A549 treated with CpdA at 1 μM for 4 hours (cell line): ENCODE measurements at places on chromosomes 16 and 17. TPM values are rescaled to one million over a fixed set of nuclear protein-coding genes. Genes with fewer than 3 reads are reported as not detected.

The TPPP3 gene
- total RNA-seq, result 8.4 to 13.5 TPM (median 11.8 TPM) in 5 replicates

The NATD1 gene
- 2.4 to 3.7 TPM (median 2.8 TPM) in 5 replicates for total RNA-seq

The HAP1 gene
- 1.2 to 1.9 TPM (median 1.7 TPM) in 5 replicates for total RNA-seq

The CD300A gene
- 0.05 TPM in 1 of 5 replicates, not detected in the others for total RNA-seq

The CHP2 gene
- 0.03 TPM in 1 of 5 replicates, not detected in the others for total RNA-seq

The KRTAP4-16 gene
- total RNA-seq, result not detected in 5 replicates

The PPY gene
- not detected in 5 replicates for total RNA-seq

The TP53TG3B gene
- 0.17 to 0.37 TPM in 2 of 5 replicates, not detected in the others for total RNA-seq

The HASPIN gene
- 13.5 to 15.9 TPM (median 14.0 TPM) in 5 replicates for total RNA-seq

The ADAP2 gene
- total RNA-seq, result 2.2 to 3.1 TPM (median 2.8 TPM) in 5 replicates

The TNFSF13 gene
- 0.61 to 1.9 TPM (median 1.3 TPM) in 5 replicates for total RNA-seq

The ZNF469 gene
- total RNA-seq, result 9.4 to 16.7 TPM (median 11.5 TPM) in 5 replicates

The HCRT gene
- 0.10 TPM in 1 of 5 replicates, not detected in the others for total RNA-seq

The MYH1 gene
- total RNA-seq, result not detected in 5 replicates

The PRSS36 gene
- total RNA-seq, result 0.35 to 1.1 TPM (median 0.70 TPM) in 5 replicates

The TNK1 gene
- total RNA-seq, result 1.5 to 2.4 TPM (median 1.8 TPM) in 5 replicates

The SLC52A1 gene
- total RNA-seq, result 0.34 to 1.0 TPM (median 0.72 TPM) in 5 replicates

The CTRB2 gene
- not detected in 5 replicates for total RNA-seq

The ITGAX gene
- 1.2 to 2.4 TPM (median 1.3 TPM) in 5 replicates for total RNA-seq

The SRSF2 gene
- 379 to 470 TPM (median 431 TPM) in 5 replicates for total RNA-seq

The TGFB1I1 gene
- total RNA-seq, result 34.3 to 68.8 TPM (median 45.1 TPM) in 5 replicates

The KRTAP9-9 gene
- total RNA-seq, result not detected in 5 replicates

The SMIM36 gene
- not detected in 5 replicates for total RNA-seq

The PHLPP2 gene
- 8.1 to 10.5 TPM (median 8.8 TPM) in 5 replicates for total RNA-seq

The SETD1A gene
- 17.6 to 24.3 TPM (median 21.8 TPM) in 5 replicates for total RNA-seq

The AKTIP gene
- 18.9 to 26.5 TPM (median 22.7 TPM) in 5 replicates for total RNA-seq

The RHBDL1 gene
- 1.0 to 1.6 TPM (median 1.5 TPM) in 5 replicates for total RNA-seq

The FOXJ1 gene
- total RNA-seq, result 0.23 to 0.40 TPM (median 0.30 TPM) in 5 replicates

The RNF157 gene
- total RNA-seq, result 5.4 to 10.6 TPM (median 6.3 TPM) in 5 replicates

The IRX5 gene
- 1.7 to 2.4 TPM (median 2.2 TPM) in 5 replicates for total RNA-seq

The UMOD gene
- not detected in 5 replicates for total RNA-seq

The DHRS7C gene
- not detected in 5 replicates for total RNA-seq

The PSMD11 gene
- total RNA-seq, result 178 to 271 TPM (median 190 TPM) in 5 replicates

The SLC47A2 gene
- total RNA-seq, result 0.06 to 0.16 TPM (median 0.14 TPM) in 5 replicates

The CCL13 gene
- total RNA-seq, result not detected in 5 replicates

The KRTAP17-1 gene
- total RNA-seq, result not detected in 5 replicates

The CRYM gene
- total RNA-seq, result 1.3 to 2.3 TPM (median 1.9 TPM) in 5 replicates

The MT1H gene
- total RNA-seq, result not detected in 5 replicates

The C16orf54 gene
- total RNA-seq, result not detected in 5 replicates

The RNU2-1 gene
- not detected in 5 replicates for total RNA-seq

The ESRP2 gene
- total RNA-seq, result 0.05 to 0.21 TPM (median 0.12 TPM) in 4 of 5 replicates, not detected in the other

The TMEM238L gene
- total RNA-seq, result not detected in 5 replicates

The FGF11 gene
- total RNA-seq, result 0.99 to 1.4 TPM (median 1.4 TPM) in 5 replicates

The ATAD5 gene
- 3.5 to 6.9 TPM (median 4.3 TPM) in 5 replicates for total RNA-seq

The DLX4 gene
- total RNA-seq, result 1.4 to 3.2 TPM (median 2.6 TPM) in 5 replicates

The NT5M gene
- 7.5 to 11.8 TPM (median 9.7 TPM) in 5 replicates for total RNA-seq
